ENCODE measurements at places on chromosomes 5 and 9.

- DNase-seq = no peak
Observed at GRCh38 chr9:103427696-103428095, 432.6 kb downstream of the CYLC2 start.

GRCh38 chr9:70962761-70963440, 158.5 kb downstream of the TRPM3 start:
- no peak for DNase-seq

DNA sequence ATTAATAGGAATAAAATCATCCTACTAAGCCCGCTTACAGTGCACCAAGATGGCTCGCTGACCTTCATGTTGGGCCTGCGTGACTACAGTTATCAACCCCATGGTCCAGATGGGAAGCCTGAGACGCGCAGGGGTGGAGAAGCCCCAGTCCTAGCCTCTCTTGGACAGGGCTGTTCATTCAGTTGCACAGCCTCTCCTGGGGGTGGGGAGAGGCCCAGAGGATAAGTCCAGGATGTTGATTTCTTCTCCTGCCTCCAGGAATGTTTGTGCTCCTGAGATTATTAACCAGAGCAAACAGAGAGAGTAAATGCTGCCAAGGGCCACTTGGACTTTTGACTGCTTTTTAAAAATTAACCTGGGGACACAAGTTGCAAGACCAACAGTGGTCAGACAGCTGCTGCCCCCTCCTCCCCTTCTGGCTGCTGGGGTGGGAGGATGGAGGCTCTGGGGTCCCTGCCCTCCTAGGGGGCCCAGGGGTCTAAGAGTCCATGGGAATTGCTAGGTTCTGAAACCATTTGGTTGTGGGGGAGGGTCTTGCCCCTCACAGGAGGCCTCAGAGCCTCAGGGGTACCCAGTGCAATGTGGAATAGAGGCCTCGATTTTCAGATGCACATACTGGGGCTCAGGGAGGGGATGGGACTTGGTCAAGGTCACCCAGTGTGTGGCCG, 2.8 kb upstream of the AMBP start:
- DNase-seq = no peak

- DNase-seq = no peak
Observed at GRCh38 chr9:89866701-89867100, 261.9 kb downstream of the GADD45G start.

- DNase-seq = no peak
Observed at GRCh38 chr5:84259283-84260045, 125.2 kb downstream of the EDIL3 start.

DNA sequence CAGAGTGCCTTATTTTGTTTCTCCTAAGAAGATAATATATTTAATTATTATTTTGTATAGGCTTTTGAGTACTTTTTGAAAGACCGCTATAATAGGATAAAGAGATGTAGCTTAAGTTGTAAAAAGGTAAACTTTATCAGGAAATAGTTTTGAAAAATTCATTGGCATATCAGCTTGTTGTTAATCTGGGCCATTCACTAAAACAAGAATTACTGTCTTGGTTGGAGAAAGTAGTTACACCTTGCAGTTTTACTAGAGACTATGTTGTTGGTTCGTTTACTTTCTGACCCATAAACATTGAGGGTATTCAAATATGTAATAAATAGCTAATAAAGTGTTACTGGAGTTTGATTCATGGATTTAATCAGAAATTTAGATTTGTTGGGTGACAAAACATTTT, 33.7 kb downstream of the TNPO1 start:
- DNase-seq = no peak

- no peak for DNase-seq
Observed at GRCh38 chr9:106869458-106869857, 6.5 kb downstream of the ZNF462 start.

DNA sequence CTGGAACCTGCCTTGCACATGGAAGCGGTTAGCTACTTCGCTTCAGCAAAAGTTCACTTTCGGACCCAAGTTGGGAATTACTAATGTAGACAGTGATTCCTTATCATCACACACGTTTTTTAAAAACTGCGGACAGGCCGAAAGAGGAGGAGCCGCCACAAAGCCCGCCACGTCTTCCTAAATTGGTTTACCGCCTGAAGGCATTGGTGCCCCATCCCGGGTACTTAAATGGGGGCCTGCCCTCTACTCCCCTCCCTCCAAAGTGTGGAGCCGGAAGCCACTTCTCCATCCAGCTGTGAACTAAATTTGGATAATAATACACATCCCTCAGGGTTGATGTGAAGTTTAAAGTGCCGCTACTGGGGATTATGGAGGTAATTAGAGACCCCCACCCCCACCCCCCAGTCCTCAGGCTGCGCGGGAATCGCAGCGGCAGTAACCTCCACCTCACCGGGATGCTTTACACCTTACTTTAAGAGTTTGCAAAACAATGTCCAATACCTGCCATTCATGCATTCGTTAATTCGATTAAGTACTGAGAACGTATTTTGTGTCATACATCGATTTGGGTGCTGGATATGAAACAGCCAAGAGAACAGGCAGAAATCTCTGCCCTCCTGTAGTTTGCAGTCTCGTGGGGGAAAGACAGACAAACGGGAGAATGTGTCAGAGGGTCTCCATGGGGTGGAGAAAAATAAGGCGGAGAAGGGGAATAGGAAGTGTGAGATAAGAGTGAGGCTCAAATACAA, 937 bp upstream of the MACROH2A1 start:
- no peak for DNase-seq

- no peak for DNase-seq
Observed at GRCh38 chr9:137279741-137280473, 2.4 kb downstream of the TOR4A start.

- DNase-seq = no peak
Observed at GRCh38 chr9:89002987-89003386, 11.7 kb downstream of the S1PR3 start.

DNA sequence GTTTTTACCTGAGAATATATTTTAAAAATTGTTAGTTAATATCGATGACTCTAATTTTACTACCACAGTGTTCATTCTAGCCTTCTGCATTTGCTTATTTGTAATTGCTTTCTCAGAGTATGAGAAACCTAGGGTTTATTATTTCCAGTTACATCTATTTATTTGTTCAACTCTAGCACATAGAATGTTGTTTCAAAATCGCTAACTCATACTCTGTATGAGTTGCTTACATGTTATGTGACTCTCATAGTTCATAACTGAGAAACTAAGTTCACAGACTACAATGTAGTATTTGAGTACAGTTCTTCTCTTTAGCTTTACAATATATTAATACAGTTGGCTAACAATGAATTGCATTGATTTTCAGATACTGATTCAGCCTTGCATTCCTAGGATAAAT, 103.2 kb downstream of the MACROH2A1 start:
- DNase-seq = no peak

DNA sequence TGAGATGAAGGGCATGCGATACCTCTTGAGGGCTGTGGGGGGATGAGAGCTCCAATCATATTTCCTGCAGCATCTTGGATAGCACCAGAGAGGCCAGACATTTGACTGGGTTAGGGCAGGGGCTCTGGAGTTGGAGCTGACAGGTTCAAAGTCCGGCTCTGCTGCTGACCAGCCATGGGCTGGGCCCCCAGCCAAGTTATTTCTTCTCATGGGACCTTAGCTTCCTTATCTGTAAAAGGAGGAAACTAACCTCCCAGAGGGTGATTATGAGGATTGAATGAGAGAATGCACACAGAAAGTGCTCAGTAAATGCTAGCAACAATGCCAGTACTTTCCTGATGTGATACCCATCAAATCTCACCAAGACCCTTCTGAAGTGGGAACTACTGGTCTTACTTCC, 65.2 kb upstream of the SLC25A51 start:
- no peak for DNase-seq

GRCh38 chr5:43634621-43635020, 31.6 kb downstream of the NNT start:
- no peak for DNase-seq

- DNase-seq = no peak
Observed at GRCh38 chr5:176352116-176352878, 9.3 kb downstream of the KIAA1191 start.

DNA sequence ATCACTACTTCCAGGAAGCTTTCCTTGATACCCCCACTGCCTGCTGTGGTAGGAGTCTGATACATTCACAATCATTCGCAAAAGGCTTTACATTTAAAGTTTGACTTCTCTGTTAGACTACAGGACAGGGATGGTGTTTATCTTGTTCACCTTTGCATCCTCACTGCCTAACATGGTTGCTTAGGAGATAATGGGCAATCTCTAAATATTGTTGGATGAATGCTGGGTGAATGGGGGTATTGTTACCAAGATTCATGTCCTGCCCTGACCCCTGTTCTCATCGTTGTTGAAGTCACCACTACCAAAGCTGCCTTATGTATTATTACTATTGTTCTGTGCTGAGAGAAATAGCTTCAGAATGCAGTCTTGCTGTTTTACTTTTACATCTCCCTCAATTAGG, 7.7 kb upstream of the TMEFF1 start:
- DNase-seq = no peak

- no peak for DNase-seq
Observed at GRCh38 chr5:143297756-143298155, 105.7 kb downstream of the NR3C1 start.

- DNase-seq = peak; percentile 72
Observed at GRCh38 chr9:134381671-134382516, 55.6 kb downstream of the RXRA start.

DNA sequence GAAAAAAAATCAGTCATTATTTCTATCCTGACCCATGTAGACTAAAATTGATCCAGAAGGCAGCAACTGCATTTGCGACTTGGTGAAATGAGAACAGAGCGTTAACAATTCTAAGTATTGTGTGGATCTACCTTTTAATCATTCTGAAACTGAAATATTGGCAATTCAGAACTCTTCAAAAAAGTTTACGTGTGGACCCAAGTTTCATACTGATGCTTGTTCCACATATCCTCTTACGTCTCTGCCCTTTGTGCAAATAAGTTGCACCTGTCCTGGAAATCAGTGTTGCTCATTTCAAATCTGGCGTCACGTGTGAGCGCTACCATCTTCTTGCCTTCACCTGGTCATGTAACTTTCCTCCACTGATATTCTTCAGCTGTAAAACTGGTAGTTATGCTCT, 74.7 kb downstream of the NTRK2 start:
- no peak for DNase-seq

DNA sequence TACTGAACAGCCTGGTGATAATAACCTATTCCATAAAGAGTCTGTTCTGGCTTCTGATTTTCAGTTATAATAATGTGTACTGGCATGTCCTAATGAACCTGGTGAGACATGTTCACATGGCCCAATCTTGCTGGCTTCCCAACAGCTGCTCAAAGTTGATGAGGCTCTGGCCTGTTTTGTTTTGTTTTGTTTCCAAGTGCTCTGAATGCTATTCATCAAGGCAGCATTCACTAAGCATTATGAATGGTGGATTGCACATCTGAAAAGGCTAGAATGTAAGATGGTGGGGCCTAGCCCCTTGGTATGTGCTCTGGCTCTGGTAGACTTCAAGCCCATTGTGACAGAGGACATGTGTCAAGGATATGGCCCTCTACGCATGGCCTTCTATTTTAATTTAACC, 388.5 kb downstream of the PSAT1 start:
- DNase-seq = no peak

GRCh38 chr5:11681796-11682195, 222.4 kb downstream of the CTNND2 start:
- no peak for DNase-seq

GRCh38 chr5:78638423-78638822, 10.1 kb downstream of the LHFPL2 start:
- no peak for DNase-seq

DNA sequence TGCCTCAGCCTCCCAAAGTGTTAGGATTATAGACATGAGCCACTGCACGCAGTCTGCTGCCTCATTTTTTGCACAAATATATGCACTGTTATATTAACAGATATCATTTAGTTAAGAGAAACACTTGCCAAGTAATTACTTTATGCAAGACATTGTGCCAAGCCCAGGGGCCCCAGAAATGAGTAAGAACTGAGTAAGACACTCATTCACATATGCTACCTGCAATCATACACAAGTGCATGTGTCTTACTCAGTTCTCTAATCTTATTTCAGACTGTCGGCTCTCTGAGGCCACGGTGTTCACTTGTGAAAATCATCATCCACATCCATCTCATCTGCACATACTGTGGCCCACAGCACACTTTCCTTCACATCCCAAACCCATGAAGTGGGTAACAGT, 16.0 kb downstream of the TRAF1 start:
- no peak for DNase-seq

DNA sequence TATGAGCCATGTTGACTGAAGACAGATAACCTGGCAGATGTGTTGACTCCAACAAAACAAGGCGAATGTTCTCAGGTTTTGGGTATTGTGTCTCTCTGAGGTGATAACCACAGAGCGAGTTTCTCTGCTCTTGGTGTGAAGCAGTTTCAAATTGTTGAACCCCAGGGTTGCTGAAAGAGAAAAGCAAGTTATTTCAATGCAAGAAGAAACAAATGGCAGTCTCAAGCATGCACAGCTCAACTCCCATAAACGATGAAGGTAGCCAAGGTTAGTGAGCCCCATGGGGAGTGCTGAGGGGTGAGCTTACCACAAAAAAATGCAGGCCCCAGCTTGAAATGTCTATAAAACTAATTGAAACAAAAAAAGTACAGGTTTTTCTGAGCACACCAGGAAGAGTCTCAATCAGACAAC, 220.8 kb upstream of the DAPK1 start:
- peak; percentile 56 for DNase-seq

GRCh38 chr5:76818844-76819831, at the start of gene F2RL1:
Gene F2RL1 (plus strand): TSS chr5:76819030. CDS start chr5:76819183, 153 bp downstream.
- peak; percentile 59 for DNase-seq

- DNase-seq = no peak
Observed at GRCh38 chr5:145470396-145470979, 364.7 kb downstream of the PRELID2 start.

- no peak for DNase-seq
Observed at GRCh38 chr9:37192803-37193202, 72.4 kb downstream of the ZCCHC7 start.

DNA sequence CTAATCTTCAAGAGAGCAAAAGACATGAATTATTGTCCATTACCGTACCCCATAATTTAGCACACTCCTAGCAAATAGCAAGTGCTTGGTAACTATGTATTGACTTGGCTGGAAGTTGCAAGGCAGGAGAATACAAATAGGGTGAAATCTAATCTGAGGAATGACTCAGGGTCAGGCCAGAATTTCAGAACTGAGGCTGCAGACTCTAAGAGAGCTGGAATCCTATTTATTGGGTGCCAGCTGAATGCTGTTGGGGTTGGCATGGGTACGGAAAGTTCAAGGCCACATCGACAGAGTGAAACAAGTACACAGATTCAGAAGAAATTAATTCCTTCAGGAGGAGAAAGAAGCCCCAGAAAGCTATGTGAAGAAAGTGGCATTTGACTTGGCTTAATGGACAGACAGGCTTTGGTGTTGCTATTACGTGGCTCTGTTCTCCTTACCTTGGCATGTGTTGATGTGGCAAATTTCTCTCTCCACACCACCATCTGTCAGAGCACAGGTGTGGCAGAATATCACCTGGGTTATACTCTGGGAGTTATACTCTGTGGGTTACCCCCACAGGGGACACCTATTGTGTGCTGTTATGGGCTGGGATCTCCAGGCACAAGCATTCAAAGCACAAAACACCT, 20.9 kb upstream of the ASTN2 start:
- DNase-seq = no peak

- DNase-seq = no peak
Observed at GRCh38 chr9:2787065-2787464, 56.8 kb downstream of the PUM3 start.
